ENCODE measurements at places on chromosomes 2 and 18.

GRCh38 chr2:200509235-200509611, 645 bp downstream of the KCTD18 start:
- no peak for DNase-seq

DNA sequence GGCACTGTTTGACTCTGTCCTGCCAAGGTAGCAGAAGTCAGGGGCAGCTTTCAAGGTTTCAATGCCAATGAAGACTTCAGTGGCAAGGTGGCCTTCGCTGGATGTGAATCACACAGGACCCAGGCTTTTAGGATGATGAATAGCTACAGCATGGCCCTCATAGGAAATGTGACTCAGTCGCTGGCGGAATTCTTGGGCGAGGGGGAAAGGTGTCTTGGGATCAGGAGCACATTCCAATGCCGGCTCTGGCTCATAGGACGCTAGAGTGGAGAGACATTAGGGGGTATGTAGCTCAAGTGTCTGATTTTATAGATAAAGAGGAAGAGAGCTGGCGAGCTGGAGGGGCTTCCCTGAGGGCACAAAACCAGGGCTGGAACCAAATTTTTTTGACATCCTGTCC, 68.6 kb downstream of the SMIM21 start:
- DNase-seq = no peak

DNA sequence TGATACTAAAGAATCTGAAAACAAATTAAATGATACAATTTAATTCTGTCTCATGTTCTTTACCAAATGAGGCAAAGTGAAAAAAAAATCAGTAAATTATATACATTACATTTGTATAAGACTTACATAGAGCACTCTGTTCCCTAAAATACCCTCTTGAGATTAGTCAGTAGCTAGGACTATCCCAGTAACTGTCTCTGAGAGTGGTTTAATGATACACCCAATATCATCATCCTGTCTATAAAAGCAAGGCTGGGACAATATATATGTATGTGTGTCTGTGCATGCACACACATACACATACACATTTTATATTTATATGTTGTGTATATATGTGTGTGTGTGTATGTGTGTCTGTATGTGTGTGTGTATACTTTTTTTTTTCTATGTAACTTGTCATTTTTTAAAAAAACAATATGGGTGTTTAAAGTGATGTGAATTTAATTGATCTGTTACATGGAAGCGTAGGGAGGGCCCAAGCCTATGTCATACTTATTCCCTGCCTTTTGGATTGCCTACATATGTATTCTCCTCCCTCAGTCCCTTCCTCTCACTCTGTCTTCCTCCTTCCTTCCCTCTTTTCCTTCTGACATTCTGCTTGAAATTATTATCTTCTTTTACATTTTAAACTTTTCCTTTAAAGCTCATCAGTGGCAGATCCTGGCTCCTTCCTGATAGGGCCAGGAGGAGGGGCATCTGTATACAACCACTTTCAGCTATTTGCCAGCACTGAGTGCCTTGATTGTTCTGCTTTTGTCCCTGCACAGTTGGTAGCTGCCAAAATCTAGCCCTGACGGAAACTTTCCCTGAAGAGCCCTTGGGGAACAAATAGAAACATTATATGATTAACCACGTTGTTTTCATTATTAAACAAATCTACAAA, 6.8 kb downstream of the ASXL3 start:
- no peak for DNase-seq

DNA sequence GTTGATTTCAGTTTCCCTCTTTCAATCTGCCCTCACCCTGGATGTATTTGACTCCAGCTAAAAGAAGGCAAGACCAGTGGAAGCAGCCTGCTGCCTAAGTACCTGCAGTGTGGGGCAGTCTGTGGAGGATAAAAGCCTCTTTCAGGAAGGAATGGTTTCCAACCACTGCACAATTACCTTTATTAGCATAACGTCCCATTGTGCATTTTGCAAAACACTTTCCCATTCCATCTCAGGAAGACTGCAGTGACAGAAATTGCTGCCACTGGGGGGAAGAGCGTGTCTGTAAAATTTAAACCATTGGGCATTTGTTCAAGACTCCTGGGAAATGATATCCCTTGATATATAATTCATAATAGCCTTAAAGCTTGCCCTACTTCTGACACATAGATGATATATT, 26.2 kb downstream of the CYRIA start:
- no peak for DNase-seq

- DNase-seq = no peak
Observed at GRCh38 chr2:232522623-232523401, 2.6 kb downstream of the PRSS56 start.

DNA sequence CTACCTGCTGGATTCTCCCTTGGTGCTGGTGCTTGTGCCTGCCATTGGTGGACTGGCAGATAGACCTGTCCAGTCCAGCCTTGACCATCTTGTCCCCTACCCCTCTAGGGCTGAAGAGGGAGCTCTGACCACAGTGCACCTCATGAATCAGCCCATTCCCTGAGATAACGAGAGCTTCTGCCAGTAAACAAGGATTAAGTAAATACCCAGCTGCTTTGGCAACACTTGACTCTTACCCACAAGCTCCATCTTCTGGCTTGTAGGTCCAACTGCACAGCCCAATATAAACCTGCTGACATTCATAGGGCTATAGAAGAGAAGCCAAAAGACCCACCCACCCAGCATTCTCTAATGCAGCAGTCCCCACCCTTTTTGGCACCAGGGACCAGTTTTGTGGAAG, 186.4 kb downstream of the PIK3C3 start:
- no peak for DNase-seq

DNA sequence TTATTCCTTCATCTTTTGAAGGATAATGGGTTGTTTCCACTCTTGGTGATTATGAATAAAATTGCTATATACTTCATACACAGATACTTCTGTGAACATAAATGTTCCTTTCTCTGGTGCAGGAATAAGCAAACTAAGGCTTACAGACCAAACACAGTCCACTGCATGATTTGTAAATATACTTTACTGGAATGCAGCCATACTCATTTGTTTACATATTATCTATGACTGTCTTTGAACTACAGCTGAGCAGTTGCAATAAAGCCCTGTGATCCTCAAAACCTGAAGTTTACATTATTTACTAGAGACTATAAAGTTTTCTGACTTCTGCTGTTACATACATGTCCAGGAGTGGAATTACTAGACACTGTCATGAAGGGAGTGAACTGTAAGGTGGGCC, 381.0 kb upstream of the CNTNAP5 start:
- no peak for DNase-seq

- no peak for DNase-seq
Observed at GRCh38 chr2:13056259-13056843, 339.6 kb downstream of the TRIB2 start.

DNA sequence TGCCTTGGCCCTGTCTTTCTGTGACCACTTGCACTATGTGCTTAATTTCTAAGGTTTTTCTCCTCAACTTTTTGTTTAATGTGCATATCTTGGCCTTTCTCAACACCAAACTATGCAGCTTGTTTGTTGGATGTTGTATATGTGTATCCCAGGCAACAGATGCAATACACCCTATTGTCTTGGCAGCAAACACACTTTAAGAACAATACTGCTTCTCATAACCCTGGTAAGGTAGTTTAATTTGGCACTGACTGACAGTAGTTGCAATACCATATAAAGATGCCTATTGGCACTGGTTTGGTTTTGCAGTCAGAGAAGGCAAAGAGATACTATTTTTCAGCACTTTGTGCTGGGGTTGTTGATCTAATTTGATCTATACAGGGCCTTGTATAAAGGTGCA, 360.7 kb upstream of the CWC22 start:
- no peak for DNase-seq

DNA sequence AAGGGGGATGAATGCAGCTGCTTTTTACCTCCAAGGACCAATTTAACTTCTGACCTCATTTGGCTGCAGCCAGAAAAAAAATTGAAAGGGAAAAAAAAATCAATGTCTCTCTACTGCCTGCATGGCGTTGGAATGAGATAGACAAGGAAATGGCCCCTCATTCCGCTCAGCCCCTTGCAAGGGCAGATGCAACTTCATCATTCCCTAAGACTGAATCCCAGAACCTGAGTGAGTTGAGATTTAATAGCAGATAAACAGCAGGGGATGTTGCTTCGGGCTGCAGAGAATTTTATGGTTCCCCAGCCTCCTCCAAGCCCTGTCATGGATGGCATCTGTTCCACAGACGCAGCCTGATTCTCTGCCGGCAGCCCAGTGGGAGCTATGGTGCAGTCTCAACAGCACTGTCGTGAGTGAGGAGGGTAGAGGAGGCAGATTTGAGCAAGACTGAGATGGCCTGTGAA, 49.0 kb downstream of the CAPN13 start:
- no peak for DNase-seq

DNA sequence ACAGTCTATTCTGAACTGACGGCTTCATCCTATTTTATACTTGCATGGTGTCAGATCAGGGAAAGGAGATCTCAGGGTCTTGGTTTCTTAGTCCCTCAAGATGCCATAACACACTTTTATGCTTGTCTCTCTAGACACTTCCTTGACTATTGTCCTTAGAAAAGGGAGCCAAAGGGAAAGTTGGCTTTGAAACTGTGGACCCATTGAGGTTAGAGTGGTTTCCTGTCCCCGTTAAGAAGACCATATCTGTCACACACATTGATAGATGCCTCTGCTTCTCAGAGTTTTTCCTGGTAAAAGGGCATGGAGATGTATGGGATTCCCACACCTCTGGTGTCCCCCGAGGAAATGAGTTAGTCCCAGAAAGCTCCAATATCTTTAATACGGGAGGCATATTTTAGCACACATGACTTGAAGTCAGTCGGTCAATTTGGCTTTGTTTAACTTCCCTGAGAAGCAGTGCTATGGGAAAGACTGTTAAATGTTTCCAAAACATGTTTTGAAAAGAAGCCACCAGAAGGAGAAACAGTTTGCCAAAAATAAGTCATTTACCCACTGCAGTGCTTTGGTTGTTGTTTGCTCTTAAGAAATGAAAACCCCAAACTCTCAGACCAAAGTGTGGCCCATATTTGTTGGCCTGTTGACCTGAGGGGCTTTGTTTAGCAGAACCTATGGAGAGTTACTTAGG, 133.4 kb upstream of the CXCR4 start:
- DNase-seq = no peak

DNA sequence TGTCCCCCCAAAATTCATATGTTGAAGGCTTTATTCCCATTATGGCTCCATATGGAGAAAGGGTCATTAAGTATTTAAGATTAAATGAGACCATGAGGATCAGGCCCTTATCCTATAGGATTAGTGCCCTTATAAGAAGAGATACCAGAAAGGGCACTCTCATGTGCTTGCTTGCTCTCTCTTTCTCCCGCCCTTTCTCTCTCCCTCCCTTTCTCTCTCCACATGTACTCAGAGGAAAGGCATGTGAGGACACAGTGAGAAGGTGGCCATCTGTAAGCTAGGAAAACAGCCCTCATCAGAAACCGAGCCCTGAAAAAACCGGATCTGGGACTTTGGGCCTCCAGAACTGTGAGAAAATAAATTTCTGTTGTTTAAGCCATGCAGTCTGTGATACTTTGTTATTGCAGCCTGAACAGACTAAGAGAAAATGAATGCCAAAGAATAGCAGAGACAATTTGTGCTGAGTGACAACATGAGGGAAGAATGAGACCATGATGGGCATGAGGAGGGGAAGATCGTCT, 300.0 kb upstream of the SLC39A10 start:
- DNase-seq = no peak

DNA sequence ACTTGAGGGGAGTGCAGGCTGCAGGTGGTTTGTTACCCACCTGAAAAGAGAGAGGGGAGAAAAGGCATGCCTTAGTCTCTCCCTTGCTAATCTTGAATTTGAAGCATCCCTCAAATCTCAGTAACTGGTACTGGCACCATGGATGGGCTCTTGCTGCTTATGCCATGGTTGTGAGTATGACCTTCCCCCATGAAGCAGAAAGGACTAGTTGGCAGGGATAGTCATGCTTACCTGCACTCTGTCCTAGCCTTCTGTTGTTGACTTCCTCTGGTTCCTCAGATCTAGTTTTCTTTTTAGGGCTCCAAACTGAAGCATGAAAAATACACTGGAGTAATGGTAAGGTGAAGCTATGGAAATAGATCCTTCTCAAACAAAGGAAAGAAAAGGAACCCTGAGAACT, 191.2 kb downstream of the SPAG16 start:
- DNase-seq = no peak

- DNase-seq = no peak
Observed at GRCh38 chr2:215654148-215654819, 218.4 kb upstream of the FN1 start.
